ENCODE measurements at places on chromosomes 6 and 20.

DNA sequence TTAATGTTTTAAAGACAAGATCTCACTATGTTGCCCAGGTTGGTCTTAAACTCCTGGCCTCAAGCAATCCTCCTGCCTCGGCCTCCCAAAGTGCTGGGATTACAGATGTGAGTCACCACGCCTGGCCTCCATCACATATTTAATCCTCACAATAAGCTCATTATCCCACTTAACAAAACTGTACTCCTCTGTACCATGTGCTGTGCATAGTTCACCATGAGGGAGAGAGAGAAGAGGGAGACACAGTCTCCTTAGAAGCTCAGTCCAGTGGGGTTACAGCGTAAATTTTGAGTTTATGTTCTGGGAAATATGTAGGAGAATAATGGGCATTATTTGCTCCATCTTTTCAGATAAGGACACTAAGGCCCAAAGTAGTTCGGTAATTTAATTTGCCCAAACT is 7.9 kb upstream of the CPNE5 start:
- DNase-seq = no peak

DNA sequence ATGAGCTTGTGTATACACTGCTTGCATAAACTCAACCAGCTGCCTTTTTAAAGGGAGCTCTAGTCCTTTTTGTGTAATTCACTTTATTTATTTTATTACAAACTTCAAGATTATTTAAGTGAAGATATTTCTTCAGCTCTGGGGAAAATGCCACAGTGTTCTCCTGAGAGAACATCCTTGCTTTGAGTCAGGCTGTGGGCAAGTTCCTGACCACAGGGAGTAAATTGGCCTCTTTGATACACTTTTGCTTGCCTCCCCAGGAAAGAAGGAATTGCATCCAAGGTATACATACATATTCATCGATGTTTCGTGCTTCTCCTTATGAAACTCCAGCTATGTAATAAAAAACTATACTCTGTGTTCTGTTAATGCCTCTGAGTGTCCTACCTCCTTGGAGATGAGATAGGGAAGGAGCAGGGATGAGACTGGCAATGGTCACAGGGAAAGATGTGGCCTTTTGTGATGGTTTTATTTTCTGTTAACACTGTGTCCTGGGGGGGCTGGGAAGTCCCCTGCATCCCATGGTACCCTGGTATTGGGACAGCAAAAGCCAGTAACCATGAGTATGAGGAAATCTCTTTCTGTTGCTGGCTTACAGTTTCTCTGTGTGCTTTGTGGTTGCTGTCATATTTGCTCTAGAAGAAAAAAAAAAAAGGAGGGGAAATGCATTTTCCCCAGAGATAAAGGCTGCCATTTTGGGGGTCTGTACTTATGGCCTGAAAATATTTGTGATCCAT is 15.3 kb downstream of the TNFAIP3 start:
- DNase-seq = no peak

DNA sequence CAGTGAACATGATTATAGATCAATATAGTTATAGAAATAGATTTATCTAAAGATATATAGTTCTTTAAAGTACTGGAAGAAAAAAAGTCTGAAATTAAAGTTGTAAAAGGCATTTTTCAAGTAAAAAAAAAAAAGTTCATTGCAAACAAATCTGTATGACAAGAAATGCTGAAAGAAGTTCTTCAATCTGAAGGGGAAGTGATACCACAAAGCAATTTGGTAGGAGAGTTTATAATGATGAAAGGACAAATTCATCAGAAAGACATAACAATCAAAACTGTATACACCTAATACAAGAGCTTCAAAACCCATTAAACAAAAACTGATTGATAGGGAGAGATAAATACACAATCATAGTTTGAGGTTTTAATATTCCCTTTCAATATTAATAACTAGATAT is 14.1 kb downstream of the HUS1B start:
- no peak for DNase-seq

GRCh38 chr6:147585256-147585655 is 76.8 kb downstream of the SAMD5 start:
- no peak for DNase-seq

DNA sequence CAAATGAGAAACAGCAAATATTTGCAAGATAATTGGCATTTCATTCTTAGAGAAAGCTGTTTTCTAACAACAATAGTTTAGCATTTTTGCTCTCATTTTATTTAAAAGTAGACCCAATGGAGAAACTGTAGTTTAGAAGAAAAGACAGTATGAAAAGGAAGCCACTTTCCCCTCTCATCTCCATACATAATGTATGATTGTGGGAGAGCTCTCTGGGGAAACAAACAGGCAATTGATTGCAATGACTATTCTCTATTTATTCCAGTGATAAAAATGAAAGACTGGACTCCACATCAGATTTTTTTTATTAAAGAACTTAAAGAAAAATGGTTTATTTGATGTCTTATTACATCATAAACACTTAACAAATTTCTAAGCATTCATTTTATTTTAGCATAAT is 116.8 kb upstream of the SASH1 start:
- no peak for DNase-seq

DNA sequence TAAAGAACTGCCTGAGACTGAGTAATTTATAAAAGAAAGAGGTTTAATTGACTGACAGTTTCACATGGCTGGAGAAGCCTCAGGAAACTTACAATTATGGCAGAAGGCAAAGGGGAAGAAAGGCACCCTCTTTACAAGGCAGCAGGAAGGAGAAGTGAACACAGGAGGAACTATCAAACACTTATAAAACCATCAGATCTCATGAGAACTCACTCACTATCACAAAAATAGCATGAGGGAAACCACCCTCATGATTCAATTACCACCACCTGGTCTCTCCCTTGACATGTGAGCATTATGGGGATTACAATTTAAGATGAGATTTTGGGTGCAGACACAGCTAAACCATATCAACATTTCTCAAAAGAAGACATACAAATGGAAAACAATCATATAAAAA is 266.3 kb downstream of the EPM2A start:
- no peak for DNase-seq

- DNase-seq = no peak
Observed at GRCh38 chr6:142008016-142008735, 124.5 kb upstream of the GJE1 start.

GRCh38 chr20:48058611-48059559 is 273.6 kb upstream of the SULF2 start:
- DNase-seq = no peak

GRCh38 chr6:2615251-2615650 is 135.5 kb downstream of the MYLK4 start:
- DNase-seq = no peak

DNA sequence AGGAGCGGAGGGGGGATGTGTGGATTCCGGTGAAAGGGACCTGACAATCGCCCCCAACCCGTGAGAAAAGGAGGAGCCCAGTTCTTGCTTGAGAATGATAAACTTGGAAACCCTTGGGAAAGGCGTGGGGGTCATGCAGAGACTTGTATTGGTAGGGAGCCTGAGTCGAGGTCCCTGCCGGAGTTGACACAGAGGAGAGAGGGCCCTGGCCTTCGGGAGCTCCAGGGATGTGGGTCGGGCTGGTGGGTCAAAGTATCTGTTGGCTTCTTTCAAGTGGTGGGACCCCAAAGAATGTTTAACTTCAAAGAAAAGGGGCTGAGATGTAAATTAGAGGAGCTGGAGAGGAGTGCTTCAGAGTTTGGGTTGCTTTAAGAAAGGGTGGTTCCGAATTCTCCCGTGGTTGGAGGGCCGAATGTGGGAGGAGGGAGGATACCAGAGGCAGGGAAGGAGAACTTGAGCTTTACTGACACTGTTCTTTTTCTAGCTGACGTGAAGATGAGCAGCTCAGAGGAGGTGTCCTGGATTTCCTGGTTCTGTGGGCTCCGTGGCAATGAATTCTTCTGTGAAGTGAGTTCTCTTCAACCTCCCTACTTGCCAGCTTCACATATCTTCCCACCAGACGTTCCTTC is 571 bp downstream of the CSNK2B start:
- no peak for DNase-seq

DNA sequence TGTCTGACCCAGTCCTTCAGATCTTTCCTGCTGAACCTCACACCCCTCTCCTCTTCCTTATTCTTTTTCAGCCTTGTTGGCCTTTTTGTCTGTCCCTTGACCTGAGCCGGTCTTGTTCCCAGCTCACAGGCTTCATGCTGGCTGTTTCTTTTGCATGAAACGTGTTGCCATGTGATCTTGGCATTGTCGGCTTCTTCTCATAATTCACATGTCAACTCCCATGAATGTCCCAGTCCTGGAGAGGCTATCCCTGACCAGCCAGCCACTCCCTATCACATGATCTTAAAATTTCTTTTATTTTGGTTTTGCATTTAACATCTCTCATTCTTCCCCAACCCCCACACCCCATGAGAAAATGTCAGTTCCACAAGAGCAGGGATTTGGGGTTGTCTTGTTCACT is 131.2 kb upstream of the TSHZ2 start:
- DNase-seq = no peak

GRCh38 chr6:136831873-136832562 is 9.6 kb downstream of the PEX7 start:
- DNase-seq = no peak

- DNase-seq = no peak
Observed at GRCh38 chr6:122671251-122671650, 61.0 kb downstream of the PKIB start.

DNA sequence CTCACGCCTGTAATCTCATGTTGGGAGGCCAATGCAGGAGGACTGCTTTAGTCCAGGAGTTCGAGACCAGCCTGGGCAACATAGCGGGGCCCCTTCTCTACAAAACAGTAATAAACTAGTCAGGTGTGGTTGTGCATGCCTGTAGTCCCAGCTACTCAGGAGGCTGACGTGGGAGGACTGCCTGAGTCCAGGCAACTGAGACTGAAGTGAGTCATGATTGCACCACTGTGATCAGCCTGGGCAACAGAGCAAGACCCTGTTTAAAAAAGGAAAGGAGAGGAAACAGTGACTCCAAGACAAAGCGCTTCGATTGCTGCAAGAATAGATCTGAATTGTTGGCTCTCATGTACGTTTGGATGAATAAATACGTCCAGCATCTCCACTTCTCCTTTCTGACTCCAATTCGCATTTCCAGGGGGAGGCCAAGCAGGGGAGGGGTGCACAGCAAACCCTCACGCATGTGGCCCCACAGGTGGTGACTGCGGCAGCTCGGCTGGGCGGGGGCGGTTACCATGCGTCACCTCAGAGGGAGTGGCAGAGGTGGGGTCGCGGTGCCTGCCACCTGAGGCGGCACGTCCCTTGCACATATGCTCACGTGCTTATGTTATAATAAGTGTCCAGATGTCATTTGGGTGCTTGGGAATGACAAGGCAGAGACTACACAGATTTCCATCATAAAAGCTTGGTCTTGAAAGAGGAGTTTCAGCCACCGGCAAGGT is 95.1 kb upstream of the MPC1 start:
- no peak for DNase-seq

- peak; percentile 28 for DNase-seq
Observed at GRCh38 chr6:56954403-56955170, at the start of gene BEND6. TSS of gene BEND6 (plus strand) at chr6:56955107. CDS start at chr6:56981811, 26,704 bp downstream.

DNA sequence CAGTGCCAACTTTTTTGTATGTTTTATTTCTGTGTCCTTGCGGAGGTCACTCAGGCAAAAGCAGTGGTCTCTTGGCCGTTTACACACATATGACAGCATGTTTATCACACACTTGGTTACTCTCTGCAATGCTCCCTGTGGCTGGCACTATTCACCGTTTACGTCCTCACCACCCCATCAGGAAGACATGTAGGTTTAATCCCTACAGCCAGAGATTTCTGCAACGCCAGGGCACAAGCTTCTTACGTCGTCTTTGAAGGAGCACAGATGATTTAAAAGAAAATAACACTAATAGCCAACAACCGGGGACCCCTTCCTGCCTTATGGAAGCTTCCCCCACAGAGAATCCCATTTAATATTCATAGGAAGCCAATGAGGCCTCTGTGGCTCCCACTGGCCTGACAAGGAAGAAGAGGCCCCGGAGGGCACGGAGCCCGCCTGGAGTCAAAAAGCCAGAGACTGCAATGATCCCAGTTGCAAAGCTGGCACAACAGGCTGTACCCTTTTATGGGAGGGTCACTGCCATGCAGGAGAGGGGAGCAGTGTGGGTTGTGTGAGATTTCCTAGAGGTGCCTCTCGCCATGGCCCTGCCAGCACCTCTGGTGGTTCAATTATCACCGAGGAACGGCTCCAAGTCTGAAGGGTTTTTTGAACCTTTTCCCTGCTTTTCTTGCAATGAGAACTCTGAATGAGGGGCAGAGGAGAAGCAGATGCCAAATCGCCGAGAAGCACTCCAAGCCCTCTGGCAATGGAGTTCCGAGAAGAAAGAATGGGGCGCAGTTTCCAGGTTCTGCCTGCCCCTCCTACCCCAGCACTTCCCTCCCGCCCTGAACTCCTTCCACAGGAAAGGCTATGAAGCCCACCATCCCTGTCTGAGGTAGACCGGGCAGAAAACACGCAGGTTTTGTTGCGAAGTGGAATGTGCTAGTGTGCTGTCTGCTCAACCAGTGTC is 96.2 kb downstream of the THBS2 start:
- no peak for DNase-seq

DNA sequence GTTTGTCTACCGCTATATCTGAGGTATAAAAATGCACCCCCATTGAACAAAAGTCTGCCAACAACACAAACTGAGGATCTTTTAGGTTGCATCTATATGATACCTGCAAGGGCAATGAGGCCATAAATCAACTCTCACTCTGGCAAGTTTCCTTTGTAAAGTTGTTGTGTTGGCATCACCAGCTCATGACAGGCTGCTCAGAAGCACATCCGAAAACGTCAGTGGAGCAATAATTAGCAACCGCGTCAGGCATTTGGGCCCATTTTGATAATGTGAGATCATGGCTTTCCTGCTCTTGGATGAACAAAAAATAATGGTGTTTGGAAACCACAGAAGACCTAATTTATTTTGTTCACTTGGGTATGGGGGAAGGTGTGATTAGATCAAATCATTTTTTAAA is 12.0 kb upstream of the SLC22A3 start:
- no peak for DNase-seq

DNA sequence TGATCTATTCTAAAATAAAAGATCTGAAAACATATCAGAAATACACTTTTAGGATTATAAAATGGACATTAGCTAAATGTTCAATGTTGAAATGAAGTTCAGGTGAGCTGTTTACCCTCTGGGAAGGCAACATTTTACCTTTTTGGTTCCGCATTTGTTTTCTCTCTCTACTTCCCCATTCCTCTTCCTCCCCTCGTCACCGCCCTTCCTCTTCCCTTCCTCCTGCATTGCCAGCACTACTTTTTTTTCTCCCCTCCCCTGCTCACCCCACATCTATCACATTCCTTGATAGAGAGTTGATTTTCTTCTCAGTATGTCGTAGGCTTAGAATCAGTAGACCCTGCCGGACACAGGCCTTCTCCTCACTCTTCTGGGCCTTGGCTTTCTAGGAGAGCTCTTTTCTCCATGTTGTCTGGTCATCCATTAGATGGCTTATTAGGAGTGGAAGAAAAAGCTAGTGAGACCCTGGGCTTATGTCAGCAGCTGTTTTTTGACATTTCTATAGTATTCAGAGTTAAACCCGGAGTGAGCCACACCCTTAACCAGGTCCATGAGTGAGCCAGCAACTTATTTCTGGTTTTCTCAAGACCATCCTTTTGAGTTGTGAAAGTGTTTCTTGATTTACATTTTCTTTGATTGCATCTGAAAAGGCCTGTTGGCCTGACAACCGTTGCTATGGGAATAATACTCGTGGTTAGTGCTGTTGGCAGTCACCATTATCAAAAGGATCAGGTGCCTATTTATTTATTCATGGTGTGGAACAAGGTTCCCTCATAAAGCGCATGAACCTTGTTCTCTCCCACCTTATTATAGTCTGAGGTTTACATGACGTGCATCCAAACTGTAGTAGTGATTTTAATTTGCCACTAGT is 90.9 kb downstream of the DTD1 start:
- DNase-seq = peak; percentile 80

Data from NCI-H1092 (cell line).